Cardiac atrium fibroblast (primary cell): ENCODE measurements at places on chromosomes 11 and 22. TPM values are rescaled to one million over a fixed set of nuclear protein-coding genes. Genes with fewer than 3 reads are reported as not detected.

Gene PLAAT5
- total RNA-seq: 0.16 TPM in 1 of 2 replicates, not detected in the other

Gene POU2AF3
- total RNA-seq: not detected in 2 replicates

Gene SCT
- total RNA-seq: not detected in 2 replicates

Gene KIRREL3
- not detected in 2 replicates for total RNA-seq

Gene OR4X2
- not detected in 2 replicates for total RNA-seq

Gene ADAMTS15
- 44.9 and 45.9 TPM in 2 replicates for total RNA-seq
